ENCODE measurements at places on chromosomes 5 and 9.

DNA sequence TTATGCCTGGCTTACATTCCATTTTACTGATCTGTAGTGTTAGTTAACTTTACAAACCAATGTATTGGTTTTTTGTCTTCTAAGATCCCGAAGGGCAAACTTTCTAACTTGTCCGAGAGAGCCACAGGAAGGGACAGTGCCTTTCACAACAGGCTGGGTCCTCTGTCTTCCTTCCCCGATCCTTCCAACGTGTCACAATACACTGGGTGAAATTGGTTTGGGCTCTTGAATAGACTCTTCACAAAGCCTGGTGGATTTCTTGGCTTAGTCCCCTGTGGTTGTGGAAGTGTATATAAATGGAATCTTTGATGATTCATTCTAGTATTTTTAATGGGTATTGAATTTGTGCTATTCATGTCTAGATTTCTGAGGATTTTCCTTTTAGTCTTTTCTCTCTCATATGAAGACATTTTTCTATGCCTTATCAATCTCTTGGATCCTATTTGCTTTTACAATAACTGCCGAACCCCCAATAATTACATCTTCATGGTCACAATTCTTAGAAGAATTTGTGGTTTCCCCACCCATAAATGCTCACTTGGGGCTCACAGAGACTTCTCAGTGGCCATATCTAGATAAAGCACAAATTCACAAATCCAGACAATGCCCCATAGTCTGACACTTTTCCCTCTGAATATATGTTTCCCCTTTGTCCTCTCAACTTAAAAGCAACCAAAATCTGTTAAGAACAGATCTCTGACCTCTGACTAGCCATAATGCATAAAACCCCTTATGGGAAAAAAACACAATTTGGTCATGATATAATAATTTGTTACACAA lies 107.7 kb downstream of the MTRR start:
- H3K4me3 ChIP-seq, result no peak overlapping the region
- no peaks in the 10 kb centered on the region for H3K4me1 ChIP-seq
- H3K27me3 ChIP-seq, result no peaks in the 10 kb centered on the region
- DNase-seq, result no peak
- no peak overlapping the region for H3K27ac ChIP-seq

DNA sequence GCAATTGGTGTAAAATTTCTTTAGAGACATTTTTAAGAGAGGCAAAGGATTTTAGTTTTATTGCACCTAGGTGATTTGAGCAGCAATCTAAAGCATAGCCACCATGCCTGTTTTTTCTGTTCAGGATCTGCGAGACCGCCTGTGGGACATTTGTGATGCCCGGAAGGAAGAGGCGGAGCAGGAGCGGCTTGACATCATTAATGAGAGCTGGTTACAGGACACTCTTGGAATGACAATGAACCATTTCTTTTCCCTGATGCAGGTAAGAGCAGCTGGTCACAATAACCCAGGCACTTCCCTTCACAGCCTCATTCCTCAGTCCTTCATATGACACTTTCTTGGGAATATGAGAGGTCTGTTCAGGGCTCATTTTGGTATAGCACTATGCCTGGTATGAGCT lies 103.2 kb upstream of the IL7R start:
- no peak for DNase-seq
- no peak overlapping the region for H3K27ac ChIP-seq
- H3K36me3 ChIP-seq, result no peaks in the 10 kb centered on the region
- H3K4me1 ChIP-seq, result no peaks in the 10 kb centered on the region

DNA sequence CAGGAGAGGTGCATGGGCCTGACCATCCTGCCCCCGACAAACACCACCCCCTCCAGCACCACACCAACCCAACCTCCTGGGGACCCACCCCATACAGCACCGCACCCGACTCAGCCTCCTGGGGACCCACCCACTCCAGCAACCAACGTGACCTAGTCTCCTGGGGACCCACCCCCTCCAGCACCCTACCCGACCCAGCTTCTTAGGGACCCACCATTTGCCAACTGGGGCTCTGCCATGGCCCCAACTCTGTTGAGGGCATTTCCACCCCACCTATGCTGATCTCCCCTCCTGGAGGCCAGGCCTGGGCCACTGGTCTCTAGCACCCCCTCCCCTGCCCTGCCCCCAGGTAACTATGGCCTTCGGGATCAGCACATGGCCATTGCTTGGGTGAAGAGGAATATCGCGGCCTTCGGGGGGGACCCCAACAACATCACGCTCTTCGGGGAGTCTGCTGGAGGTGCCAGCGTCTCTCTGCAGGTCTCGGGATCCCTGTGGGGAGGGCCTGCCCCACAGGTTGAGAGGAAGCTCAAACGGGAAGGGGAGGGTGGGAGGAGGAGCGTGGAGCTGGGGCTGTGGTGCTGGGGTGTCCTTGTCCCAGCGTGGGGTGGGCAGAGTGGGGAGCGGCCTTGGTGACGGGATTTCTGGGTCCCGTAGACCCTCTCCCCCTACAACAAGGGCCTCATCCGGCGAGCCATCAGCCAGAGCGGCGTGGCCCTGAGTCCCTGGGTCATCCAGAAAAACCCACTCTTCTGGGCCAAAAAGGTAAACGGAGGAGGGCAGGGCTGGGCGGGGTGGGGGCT lies 4.6 kb downstream of the CEL start:
- H3K4me3 ChIP-seq, result no peak overlapping the region
- DNase-seq, result no peak
- no peaks in the 10 kb centered on the region for H3K36me3 ChIP-seq
- H3K27ac ChIP-seq, result no peak overlapping the region
- H3K4me1 ChIP-seq, result no peaks in the 10 kb centered on the region

DNA sequence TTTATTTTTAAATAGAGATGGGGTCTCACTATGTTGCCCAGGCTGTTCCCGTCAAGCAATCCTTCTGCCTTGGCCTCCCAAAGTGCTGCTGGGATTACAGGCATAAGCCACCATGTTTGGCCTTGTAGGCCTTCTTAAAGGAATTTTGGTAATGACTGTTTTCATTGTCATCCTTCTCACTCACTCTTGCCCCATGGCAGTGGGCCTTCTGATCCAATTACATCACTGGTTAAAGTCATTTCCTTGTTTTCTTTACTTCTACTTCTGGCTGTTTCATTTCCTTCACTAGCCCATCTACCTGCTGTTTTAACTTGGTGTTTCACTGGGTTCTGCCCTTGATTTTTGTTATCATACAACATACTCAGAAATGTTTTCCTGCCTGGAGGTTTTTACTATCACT lies 20.1 kb upstream of the NIM1K start:
- no peak overlapping the region for H3K27ac ChIP-seq
- H3K4me1 ChIP-seq, result no peaks in the 10 kb centered on the region
- no peaks in the 10 kb centered on the region for H3K27me3 ChIP-seq
- no peak for DNase-seq
- H3K4me3 ChIP-seq, result no peak overlapping the region

DNA sequence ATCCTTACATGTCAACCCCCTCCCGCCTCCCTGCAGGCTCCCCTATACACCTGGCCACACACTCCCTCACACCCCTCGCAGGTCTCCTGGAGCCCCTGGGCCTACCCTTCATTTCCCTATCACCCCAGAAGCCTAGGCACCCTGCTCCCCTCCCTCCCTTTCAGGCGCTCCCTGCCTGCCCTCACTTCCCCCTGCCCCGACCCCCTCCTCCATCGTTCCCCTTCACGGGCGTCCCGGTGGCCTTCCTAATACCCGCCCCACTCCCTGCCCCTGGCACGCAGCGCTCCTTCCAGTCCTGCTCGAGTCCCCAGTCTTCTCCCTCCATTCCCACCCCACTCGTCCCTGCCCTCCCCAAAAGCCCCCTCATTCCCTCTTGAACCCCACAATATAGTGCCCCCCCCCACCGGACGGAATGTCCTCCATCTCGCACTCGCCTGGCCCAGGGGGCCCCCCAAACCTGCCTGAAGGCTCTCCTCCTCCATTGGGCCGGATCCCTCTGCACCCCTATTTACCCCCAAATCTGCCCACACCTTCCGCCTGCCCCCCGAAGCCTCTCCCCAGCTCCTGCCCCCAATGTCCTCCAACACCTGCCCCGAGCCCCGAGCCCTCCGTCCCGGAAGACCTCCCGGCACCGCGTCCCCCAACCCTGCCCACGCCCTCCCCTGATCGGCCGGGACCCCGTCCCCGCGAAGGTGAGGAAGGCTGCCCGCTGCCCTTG lies 746 bp downstream of the STRBP start:
- H3K4me1 ChIP-seq, result peaks cover 14% of the 10 kb centered on the region
- no peaks in the 10 kb centered on the region for H3K27me3 ChIP-seq
- peak overlapping the region; percentile 75 for H3K4me3 ChIP-seq
- no peak for DNase-seq
- H3K36me3 ChIP-seq, result no peaks in the 10 kb centered on the region

GRCh38 chr5:159708090-159708489 lies 208.2 kb upstream of the ADRA1B start:
- no peak overlapping the region for H3K27ac ChIP-seq
- H3K4me1 ChIP-seq, result no peaks in the 10 kb centered on the region
- H3K4me3 ChIP-seq, result no peak overlapping the region
- no peak for DNase-seq

DNA sequence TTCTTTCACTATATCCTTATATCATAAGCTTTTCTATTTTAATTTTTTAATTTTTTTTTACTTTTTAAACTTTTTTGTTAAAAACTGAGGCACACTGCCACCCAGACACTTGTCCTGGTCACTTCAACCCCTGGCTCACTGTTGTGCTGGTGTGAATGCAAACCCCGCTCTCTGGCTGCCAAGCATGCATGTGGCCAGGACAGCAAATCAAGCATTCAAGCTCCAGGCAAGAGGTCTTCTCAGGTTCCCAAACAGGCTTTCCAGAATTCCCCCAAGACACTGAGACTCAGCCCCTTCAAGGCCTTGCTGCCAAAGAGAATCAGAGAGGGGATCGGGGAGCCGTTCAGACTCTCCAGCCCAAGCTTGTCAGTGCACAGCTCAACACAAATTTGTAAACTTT lies 139.9 kb downstream of the FANCC start:
- DNase-seq, result no peak
- no peak overlapping the region for H3K4me3 ChIP-seq
- no peaks in the 10 kb centered on the region for H3K27me3 ChIP-seq

DNA sequence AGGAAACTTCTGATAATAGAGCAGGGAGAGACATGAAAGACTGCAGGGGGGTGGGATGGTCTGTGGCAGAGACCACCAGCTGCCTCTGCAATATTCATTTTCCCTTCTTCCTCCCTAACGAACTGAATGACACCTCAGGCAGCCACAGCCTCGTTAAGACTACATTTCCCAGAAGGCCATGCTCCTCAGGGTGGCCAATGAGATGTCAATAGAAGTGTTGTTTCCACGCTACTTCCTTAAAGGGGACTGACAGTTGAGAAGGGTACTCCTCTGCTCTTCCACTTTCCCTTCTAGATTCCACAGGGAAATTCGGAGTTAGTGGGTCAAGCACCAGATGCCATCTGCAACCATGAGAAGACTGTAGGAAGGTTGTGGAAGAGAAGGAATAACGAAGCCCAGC lies 52.0 kb upstream of the DAPK1 start:
- peak; percentile 28 for DNase-seq
- no peaks in the 10 kb centered on the region for H3K27me3 ChIP-seq
- no peaks in the 10 kb centered on the region for H3K36me3 ChIP-seq

- no peak overlapping the region for H3K27ac ChIP-seq
- DNase-seq, result no peak
- H3K27me3 ChIP-seq, result no peaks in the 10 kb centered on the region
- no peak overlapping the region for H3K4me3 ChIP-seq
Observed at GRCh38 chr9:33012328-33013069, 11.1 kb upstream of the APTX start.

DNA sequence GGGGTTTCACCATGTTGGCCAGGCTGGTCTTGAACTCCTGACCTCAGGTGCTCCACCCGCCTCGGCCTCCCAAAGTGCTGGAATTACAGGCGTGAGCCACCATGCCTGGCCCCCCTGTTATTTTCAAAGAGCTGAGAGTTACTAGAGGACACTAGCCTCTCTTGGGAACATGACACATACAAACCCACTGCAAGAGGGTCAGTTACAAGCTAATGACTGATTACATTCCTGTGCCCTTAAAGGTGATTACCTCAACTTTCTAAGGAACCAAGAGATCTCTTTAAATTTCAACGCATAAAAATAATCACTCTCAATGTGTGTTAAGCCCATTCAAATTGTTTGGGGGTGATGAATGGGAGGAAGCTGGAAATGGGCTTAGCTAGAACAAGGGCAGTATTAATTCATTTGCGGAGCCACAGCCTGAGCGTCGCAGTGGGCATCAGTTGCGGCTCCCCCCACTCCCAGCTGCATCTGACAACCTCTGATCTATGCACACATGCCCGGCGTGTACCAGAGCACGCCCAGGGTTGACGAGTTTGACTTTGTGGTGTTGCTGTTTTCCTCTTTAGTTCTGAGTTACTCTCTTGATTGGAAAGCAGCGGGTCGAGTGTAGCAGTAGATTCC lies 146.9 kb downstream of the GOLPH3 start:
- H3K27me3 ChIP-seq, result no peaks in the 10 kb centered on the region
- no peak for DNase-seq
- no peak overlapping the region for H3K4me3 ChIP-seq

- no peak for DNase-seq
- H3K27me3 ChIP-seq, result no peaks in the 10 kb centered on the region
- no peak overlapping the region for H3K4me3 ChIP-seq
- H3K4me1 ChIP-seq, result no peaks in the 10 kb centered on the region
- no peak overlapping the region for H3K27ac ChIP-seq
Observed at GRCh38 chr5:147427521-147428401, 82.1 kb downstream of the DPYSL3 start.

DNA sequence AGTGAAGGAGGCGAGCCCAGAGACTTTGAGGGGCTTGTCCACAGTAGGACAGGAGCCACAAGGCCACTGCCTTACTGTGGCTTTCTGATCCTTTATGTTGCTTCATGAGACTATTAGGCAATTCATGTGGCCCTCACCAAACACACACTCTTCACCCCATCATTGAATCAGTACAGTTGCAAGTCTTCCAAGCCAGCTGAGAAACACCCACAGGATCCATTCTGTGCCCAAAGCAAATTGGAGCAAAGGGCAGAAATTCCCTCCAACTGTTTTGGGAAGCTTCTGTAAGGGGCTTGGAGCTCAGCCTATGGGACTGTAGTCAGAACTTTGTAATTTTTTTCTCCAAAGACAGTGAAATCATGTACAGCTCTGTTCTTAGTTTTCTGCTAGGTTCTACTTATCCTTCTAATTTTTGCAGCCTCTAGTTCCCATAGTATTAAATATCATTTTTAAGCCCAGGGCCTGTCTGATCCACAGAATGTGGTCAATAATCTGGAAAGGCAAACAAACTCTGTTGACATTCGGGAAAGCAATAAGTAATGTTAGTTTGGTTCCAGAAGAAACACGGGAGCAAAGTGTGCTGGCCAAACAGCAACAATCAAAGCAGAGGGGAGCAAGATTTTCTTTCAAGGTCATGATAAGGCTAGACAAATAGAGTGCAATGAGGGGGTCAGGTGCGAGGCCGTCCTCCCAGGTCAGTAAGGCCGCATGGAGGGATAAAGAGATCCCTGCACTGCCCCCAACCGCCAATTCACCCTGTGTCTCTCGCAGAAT lies 47.0 kb downstream of the UBE2QL1 start:
- no peak overlapping the region for H3K4me3 ChIP-seq
- H3K4me1 ChIP-seq, result no peaks in the 10 kb centered on the region
- no peak for DNase-seq
- H3K27ac ChIP-seq, result no peak overlapping the region
- H3K36me3 ChIP-seq, result no peaks in the 10 kb centered on the region

GRCh38 chr9:98654247-98654646 lies 54.5 kb downstream of the GABBR2 start:
- no peaks in the 10 kb centered on the region for H3K27me3 ChIP-seq
- no peak overlapping the region for H3K4me3 ChIP-seq
- no peak overlapping the region for H3K27ac ChIP-seq
- no peaks in the 10 kb centered on the region for H3K4me1 ChIP-seq

Data from tibial nerve (tissue), 4 donors.